ENCODE measurements at places on chromosomes 2 and 18.

DNA sequence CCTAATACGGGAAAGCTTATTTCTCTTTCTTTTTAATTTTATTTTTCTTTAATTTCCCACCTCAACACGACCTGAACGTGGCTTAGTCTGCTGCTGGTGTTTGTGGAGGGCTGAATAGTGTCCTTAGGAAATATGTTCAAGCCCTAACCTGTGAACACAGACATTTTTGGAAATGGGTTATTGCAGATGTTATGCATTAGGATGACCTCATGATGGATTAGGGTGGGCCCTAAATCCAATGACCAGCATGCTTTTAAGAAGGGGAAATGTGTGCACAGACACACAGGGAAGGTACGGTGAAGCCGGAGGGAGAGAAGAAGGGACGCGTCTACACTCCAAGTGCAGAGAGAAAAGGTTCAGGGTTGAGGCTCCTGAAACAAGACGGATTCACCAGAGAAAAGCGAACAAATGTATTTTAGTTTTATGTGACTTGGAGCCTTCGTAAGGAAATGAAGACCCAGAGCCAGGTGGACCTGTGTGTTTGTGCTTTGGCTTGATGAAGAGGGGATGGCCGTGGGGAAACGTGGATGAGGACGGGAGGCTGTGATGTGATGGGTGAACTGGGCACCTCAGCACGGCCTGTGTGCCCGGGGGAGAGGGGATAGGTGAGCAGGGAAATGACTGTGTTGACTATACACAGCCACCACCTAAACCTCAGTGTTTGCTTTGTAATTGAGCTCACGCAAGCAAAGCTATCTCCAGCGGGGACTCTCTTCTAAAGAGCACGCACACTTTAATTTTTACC is 37.5 kb downstream of the RTP5 start:
- no peak for DNase-seq

GRCh38 chr2:209526561-209526960 is 102.7 kb downstream of the MAP2 start:
- DNase-seq, result no peak

DNA sequence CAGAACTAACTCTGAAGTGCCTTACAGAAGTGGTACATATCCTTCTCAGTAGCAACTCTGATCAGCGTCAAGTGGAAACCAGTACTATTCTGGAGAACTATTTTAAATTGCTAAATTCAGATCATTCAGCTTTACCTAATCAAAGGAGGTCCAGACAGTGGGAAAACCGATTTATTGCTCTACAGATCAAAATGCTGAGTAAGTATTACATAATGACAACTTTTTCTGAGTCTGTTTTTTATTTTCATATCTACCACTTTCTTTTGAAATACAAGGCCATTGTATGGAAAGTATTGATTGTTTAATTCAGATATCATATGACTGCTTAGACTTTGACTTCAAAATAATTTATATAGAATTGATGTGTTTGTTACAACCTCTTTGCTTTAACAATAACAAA is 68.7 kb downstream of the NBEAL1 start:
- no peak for DNase-seq

DNA sequence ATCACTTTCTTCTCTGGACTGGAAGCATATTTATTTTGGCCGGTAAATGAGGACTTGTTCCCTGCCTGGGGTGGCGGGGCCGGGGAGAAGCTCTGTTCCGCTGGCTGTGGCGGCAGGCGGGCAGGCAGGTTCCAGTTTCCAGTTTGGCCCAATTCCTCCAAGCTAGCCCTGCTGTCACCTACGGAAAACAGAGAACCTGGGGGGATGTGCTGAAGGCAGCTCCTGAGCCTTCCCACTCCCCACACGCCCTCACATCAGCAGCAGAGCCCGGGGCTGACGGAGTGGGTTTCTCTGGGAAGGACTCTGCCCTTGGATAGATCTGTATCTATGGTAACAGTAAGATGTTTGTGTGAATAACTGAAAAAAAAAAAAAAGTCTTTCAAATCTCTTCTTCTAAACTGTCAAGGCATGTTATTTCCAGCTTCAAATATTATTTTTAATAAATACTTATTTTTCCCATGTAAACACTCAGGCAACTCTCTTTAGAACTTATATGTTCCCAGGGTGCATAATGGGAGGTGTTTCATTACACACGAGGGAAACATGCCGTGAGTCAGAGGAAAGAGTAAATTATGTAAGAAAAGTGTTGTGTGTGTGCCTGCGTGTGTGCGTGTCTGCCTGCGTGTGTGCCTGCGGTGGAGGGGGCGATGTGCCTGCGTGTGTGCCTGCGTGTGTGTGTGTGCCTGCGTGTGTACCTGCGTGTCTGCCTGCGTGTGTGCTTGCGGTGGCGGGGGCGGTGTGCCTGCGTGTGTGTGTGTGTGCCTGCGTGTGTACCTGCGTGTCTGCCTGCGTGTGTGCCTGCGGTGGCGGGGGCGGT is 116.1 kb upstream of the ZNF516 start:
- DNase-seq, result no peak
